ENCODE measurements at places on chromosomes 7 and 10. TPM values are rescaled to one million over a fixed set of nuclear protein-coding genes. Genes with fewer than 3 reads are reported as not detected.

DNA sequence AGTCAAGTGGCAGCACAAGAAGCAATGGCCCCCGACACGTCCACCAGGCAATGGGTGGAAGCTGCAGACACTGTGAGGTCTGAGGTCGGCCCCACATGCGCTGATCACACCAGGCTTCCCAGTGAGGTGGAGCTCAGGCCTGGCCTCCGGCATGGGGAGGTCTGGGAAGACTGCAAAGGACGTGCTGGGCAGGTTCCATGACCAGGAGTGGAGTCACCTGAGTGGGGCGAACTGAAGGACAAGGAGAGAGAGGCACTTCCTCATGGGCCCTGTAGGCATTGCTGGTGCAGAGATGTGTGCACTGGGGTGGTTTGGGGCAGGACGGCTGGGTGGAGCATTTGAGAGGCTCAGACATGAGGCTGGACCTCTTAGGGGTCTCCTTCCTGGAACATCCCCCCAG, 35.1 kb downstream of the C10orf120 start:
- no peak for DNase-seq

GRCh38 chr7:82803411-82803810, 359.3 kb downstream of the PCLO start:
- no peak for DNase-seq

- no peak for DNase-seq
These were observed 22.5 kb downstream of the ST8SIA6 start for GRCh38 chr10:17431871-17432311.

DNA sequence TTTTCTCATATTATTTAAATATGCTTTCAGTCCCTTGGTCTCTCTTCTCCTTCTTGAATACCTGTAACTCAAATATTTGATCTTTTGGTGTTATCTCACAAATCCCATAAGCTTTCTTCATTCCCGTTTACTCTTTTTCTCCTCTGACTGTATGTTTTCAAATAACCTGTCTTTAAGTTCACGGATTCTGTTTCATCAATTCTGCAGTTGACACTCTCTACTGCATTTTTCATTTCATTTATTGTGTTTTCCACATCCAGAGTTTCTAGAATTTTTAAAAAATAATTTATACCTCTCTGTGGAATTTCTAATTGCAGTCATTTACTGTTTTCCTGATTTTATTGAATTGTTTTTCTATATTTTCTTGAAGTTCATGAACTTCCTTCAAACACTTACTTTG, 298.4 kb downstream of the PTPRN2 start:
- DNase-seq: no peak

Gene MGAM2
- 0.91 TPM for polyA plus RNA-seq

Gene HYAL4
- 0.86 TPM for polyA plus RNA-seq

Gene TMEM26
- polyA plus RNA-seq: 9.0 TPM

All from left kidney (tissue), 8 donors.